ENCODE measurements at places on chromosomes 16 and 17. TPM values are rescaled to one million over a fixed set of nuclear protein-coding genes. Genes with fewer than 3 reads are reported as not detected.

The SLC38A7 gene
- total RNA-seq = 24.7 TPM

DNA sequence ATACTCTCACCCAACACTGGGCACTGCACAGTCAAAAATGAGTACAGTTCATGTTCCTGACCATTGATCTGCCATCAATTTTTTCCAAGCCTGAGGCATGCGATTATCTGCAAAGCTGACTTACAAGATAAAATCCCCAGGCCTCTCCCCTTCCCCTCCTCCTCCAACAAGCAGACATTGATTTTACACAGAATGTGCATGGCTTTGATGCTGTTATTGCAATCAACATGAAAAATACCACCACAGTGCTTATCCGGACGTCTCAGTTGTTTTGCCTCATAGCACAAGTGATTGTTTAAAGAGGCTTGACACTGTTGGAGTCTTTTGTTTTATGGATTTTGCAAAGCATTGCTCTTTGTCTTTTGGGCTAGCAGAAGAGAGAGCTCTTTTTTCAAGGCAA is 163.8 kb downstream of the TOX3 start:
- no peak for DNase-seq

DNA sequence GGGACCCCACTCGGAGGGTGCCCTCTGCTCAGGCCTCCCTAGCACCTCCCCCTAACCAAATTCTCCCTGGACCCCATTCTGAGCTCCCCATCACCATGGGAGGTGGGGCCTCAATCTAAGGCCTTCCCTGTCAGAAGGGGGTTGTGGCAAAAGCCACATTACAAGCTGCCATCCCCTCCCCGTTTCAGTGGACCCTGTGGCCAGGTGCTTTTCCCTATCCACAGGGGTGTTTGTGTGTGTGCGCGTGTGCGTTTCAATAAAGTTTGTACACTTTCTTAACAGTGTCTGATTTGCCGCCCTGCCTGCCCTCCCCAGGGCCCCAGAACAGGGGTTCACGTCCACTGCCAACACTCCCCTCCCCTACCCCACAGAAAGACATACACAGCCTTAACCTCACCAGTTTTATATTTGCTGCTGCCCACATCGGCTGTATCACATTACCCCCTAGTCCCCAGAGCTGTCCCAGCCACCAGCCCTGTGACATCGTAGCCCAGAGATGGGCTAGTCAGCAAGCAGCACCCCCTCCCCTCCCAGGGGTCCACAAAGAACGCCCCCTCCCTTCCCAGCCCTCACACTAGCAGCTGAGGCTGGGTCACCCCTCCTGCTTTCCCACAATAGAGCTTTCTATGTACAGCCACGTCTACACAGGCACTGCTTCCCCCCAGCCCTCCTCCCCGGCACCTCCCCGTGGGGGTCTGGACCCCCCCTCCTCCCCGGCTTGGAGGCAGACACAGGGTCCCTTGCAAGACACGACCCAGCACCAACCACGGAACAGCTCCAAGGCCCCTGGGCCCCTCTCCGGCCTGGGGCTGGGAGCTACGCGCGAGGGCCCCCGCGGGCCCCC is 7.9 kb downstream of the GRN start:
- no peak for DNase-seq

DNA sequence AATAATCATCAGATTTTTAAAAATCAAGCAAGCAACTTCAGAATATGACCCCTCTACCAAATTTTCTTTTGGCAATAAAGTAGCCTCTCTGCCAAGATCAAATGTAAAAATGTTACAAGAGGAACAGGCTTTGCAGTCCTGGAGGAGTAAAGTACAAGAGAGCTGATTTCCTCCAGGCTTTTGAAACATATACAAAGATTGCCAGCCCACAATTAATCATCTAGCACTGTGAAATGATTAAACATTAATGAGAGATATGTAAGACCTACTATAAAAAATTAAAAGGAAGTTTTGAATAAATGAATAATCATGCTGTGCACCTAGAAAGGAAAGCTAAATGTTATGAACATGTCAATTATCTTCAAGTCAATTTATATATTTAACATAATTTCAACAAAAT is 26.3 kb downstream of the TXNDC11 start:
- no peak for DNase-seq
